ENCODE measurements at places on chromosomes 3 and 15.

DNA sequence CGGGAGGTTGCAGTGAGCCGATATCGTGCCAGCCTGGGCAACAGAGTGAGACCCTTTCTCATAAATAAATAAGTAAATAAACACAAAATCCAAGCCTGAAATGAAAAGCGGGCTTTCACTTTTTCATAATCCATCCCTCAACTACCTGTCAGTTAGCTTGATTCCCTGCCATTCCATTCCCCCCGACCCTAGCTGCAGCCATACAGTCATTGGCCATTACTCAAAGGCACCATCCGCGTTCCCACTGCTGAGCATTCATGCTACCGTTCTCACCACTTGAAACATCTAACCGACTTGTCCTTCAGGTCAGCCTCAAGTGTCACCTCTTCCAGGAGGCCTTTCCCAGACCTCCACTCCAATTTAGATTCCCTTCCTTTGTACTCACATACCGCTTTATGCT is 1.1 kb upstream of the PARL start:
- no peak for DNase-seq

- peak; percentile 99 for DNase-seq
Measured at GRCh38 chr3:122415762-122416654, at the start of gene WDR5B. Gene WDR5B, minus strand, starts transcription at chr3:122416062. Its CDS starts 534 bp downstream, at chr3:122415528.

GRCh38 chr3:27758083-27758482 is 36.0 kb upstream of the EOMES start:
- no peak for DNase-seq

DNA sequence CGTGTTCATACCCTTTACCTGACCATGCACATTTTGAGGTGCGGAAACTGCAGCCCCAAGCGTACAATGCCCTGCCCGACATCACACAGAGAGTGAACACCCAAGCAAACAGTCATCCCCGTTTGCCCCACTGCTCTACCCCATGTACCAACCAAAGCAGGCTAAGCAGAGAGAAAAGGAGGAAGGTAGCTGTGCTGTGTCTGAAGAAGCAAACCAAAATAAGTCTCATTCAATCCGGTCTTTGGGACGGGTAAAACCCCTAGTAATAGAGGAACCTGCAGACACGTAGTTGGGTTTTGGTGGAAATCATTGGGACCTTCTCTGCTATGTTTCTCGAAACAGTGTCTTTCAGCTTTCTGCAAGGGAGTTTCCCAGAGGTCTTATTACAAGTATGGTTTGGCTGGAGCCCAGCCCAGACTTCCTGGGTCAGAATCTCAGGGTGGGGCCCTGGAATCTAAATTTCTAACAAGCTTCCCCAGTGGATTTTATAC is 164.6 kb upstream of the HES1 start:
- DNase-seq: no peak

DNA sequence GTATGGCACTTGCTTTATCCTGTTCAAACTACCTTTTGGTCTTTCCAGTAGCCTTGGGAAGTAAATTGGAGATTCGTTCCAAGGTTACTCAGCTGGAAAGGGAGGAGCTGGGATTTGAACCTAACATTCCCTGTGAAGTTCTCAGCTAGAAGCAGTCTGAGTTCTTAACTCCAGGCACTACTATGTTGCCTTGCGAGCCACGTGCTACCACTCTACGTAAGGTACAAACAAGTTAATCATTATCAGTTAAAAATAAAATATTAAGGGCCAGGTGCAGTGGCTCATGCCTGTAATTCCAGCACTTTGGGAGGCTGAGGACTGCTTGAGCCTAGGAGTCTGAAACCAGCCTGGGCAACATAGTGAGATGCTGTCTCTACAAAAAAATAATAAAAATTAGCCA is 30.7 kb upstream of the CDCP1 start:
- DNase-seq: peak; percentile 11

GRCh38 chr3:106691476-106691875 is 685.8 kb upstream of the CCDC54 start:
- no peak for DNase-seq

- DNase-seq: no peak
Measured at GRCh38 chr15:73633991-73634495, 854 bp upstream of the NPTN start.
